ENCODE measurements at places on chromosomes 6 and 20. TPM values are rescaled to one million over a fixed set of nuclear protein-coding genes. Genes with fewer than 3 reads are reported as not detected.

DNA sequence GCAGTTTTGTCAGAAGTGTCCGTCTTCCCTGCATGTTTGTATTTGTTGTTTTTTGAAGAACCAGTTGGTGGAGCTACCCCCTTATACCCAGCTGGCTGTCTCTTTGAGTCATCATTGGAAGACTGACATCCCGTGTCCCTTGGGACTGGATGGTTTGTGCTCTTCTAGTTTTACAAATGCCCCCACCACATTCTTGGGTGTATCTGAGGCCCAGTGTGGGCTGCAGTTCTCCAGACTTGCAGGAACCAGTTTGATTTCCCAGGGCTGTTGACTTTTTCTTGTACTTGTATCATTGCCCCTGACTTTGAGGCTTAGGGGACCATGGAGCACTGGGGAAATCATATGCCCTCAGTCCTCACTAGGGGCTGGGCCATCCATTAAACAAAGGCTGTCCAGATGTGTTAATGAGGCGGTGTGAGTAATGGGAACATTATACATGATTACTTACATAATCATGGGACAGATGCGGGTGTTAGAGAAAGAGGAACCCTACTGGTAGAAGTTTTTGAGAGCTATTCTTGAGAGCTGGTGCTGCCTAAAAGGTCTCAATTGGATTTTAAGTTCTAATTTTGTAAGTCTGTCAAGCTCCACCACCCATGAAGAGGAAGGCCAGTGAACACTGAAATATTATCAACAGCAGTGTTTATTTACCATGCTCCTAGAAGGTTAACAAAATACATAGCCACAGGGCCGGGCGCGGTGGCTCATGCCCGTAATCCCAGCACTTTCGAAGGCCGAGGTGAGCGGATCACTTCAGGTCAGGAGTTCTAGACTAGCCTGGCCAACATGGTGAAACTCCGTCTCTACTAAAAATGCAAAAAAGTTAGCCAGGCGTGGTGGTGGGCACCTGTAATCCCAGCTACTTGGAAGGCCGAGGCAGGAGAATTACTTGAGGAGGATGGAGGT lies 8.5 kb downstream of the JARID2 start:
- no peak for DNase-seq

GRCh38 chr6:136508725-136509392 lies 41.4 kb downstream of the MAP7 start:
- DNase-seq: no peak

DNA sequence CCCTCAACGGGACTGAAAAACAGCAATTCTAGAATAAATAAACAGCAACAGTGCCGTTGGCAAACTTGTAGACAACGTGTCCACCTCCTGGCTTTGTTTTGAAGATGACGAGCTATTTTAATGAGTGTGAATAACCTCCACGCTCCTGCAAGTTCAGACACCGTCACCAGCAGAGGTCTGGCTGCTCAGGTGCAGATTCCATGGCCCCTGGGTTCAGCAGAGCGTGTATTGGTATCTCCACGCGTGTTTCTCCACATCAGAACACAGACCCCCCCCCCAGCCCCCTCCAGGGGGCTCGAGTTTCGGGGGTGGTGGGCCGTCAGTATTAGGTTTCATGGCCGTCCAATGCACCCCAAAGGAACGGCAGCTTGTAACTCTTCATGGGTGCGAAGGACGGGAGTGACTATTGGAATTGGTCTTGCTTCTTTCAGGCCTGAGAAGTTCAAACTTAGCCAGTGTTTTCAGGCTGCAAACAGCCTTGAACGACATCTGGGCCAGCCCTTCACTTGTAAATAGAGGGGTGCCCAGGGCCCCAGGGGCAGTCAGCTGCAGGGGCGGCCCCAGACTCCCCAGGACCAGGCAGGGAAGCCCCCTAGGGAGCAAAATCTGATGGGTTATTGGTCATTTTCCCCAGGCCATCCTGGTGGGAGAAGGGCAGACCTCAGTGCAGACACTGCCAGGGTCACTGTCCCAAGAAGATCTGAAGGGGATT lies 308.6 kb downstream of the TAF4 start:
- DNase-seq: no peak

The TRIM10 gene
- 0.08 TPM for total RNA-seq

The CST4 gene
- not detected for total RNA-seq

The GINS1 gene
- 28.0 TPM for total RNA-seq

All from activated CD4-positive, alpha-beta memory T cell treated with anti-CD3 and anti-CD28 coated beads, Interleukin-2, amount 10 ng/mL, durations not matched to agents 7 days and 5 days (primary cell).